Body of pancreas (tissue), 4 donors: ENCODE measurements at places on chromosomes 1 and 21.

- DNase-seq, result no peak
Observed at GRCh38 chr1:205217418-205217817, 5.9 kb upstream of the DSTYK start.

GRCh38 chr1:91701472-91701869, 184.5 kb downstream of the TGFBR3 start:
- no peak for DNase-seq

DNA sequence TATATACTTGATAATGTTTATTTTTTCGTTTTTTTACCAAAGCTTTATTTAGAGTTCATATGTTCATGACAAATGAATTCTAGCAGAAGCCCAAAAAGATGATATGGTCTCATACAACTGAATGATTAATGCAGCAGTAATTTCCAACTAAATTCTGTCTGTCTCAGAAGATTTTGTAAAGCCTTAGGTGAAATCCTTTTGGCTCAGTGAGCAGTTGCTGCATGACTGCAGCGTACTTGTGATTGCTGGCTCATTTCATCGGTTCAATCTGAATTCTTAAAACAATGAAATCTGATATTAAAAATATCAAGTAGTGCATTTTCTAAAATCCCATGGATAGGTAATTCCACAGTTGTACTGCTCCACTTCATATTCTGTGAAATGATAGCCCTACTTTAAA, 73.2 kb downstream of the AK5 start:
- DNase-seq, result no peak

DNA sequence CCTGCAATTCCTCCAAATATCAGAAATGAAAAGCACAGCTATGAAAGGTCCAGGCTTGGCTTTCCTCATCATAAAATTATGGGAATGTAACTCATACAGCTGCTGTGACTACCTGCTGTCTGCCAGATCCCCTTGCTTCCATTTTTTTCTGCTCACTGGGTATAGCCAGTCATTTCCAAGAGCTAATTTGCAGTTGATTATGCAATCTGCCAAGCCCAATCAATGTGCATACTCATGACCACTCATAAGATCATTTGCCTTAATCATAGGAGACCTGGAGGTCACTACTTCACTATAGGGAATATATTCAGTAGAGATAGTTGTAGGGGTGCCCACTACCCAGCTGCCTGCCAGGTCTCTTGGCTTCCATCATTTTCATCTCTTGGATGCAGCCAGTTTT, 417.7 kb upstream of the ZRANB2 start:
- no peak for DNase-seq

DNA sequence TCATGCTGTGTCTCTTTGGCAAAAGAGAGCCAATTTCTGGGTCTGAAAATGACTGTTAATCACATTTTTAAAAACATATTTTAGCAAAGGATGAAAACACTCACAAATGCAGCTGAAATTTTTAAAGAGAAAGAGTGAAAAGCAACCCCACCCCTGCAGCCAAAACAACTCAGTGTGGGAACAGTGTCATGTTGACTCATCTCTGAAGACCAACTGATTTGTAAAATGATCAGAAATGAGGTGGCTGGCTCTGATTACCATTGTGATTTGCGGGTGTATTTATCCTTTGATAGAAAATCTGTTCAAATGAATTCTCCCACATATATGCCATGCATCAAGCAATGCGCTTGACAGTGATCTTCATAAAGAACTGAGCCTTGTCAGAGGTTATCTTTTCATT, 287.0 kb upstream of the ESRRG start:
- DNase-seq, result no peak

DNA sequence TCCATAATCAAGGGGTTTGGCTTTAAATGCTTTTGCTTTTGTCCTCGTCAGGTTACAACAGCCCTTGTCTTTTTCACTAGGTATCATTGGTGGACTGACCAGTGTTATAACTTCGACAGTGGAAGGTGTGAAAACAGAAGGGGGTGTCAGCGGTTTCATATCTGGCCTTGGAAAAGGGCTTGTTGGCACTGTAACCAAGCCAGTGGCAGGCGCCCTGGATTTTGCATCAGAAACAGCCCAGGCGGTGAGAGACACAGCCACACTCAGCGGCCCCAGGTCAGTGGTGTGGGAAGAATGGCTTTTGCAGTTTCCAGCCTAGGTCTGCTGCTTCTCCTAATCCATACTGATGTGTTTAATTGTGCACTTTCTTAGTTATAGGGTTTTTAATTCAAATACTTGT, 157.9 kb downstream of the DHRS3 start:
- DNase-seq, result peak; percentile 84

GRCh38 chr21:40752125-40752524, 94.8 kb downstream of the DSCAM start:
- no peak for DNase-seq

DNA sequence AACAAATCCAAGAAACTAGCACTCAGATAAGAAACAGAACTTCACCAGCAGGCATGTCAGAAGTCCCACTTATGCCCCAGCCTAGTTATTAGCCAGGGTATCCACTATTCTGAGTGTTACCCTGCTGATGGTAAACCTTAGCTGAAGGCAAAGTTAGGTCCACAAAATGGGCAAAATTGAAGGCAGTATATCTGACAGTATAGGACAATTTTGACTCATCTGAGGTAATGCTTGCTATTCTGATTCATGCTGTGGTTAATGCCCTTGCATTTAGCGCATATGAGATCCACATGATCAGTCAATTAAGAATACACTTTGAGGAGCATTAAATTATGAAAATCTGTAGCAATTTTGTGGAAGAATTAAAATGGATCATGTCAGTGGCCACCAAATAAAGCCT, 15.1 kb downstream of the IFI44 start:
- DNase-seq, result no peak

DNA sequence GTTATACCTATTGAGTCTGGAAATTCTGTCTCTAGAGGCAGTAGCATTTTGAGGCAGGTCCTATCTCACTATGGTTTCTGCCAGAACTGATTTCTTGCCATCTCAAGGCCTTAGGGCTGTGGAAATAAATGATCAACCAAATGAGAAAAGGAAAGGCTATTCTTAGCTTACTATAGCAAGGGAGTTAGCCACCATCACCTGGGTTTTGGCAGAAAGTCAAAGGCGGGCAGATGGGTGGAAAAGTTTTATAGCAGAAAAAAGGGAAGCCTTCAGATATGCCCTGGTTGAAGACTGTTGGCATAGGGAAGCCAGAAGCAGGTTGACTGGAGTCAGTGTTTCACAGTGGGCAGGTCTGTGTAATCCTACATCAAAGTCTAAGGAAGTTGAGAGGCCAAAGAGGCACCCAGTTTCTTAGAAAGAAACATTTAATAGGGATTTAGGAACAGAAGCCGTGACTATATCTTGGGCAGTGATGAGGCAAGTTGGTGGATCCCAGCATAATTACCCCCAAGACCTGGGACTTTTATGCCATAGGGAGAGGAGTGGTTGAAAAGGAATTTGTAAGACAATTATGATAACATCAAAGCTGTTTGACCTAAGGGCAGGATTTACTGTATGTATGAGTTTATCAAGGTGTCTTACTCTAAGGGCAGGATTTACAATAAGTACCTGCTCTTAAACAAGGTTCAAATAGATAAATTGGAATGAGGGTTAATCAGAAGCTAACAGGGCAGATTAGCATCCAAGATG, 29.7 kb downstream of the CTH start:
- DNase-seq, result peak; percentile 71

DNA sequence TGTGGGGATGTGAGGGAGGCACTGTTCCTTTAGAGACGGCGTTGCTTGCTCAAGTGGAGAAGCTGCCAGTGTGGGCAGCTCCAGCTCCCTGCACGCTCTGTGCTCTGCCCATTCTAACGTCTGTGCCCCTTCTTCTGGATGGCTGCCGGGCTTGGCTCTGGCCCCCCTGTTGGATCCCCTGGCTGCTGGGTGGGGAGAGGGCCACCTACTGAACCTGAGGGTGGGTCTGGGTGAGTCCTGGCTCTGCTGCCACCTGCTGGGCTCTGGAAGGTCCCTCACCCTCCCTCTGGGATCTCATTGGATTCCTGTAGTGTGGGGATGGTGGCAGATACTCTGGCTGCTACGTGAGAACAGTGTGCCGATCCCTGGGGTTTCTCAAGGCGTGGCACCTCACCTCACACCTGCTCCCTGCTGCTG, 5.0 kb downstream of the PFKL start:
- DNase-seq, result peak; percentile 49

DNA sequence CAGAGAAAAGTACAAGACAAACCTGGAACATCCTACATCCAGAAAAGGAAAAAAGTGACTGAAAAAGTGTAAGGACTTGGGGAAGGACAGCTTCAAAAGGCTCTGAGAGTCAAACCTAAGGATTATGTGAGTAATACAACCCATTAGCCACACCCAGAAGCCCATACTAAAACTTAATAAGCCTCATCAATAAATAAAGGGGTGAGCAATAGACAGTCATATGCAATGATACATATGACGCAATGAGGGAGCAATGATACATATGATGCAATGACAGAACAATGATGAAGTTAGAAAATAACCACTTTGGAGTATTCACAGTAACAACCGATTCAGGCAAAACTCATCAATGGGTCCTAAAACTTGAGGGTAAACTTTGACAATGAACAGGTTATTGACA, 50.1 kb downstream of the BRWD1 start:
- DNase-seq, result no peak

DNA sequence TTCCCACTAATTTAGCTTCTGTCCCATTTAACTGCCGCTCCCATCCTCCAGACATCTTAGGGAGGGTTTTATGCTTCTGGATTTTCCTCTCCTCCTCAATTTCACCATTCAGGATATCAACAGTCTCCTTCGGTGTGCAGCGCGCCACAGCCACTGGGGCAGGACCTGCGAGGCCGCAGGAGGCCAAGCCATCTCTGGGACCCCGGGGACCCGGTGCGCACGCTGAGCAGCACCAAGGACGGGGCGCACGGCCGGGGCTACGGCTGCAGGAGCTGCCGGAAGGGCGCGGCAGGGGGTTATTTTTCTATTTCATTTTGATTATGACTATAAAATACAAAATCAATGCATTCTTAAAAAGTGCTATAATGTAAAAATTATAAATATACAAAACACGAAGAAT, 1238.4 kb upstream of the NCAM2 start:
- DNase-seq, result no peak

DNA sequence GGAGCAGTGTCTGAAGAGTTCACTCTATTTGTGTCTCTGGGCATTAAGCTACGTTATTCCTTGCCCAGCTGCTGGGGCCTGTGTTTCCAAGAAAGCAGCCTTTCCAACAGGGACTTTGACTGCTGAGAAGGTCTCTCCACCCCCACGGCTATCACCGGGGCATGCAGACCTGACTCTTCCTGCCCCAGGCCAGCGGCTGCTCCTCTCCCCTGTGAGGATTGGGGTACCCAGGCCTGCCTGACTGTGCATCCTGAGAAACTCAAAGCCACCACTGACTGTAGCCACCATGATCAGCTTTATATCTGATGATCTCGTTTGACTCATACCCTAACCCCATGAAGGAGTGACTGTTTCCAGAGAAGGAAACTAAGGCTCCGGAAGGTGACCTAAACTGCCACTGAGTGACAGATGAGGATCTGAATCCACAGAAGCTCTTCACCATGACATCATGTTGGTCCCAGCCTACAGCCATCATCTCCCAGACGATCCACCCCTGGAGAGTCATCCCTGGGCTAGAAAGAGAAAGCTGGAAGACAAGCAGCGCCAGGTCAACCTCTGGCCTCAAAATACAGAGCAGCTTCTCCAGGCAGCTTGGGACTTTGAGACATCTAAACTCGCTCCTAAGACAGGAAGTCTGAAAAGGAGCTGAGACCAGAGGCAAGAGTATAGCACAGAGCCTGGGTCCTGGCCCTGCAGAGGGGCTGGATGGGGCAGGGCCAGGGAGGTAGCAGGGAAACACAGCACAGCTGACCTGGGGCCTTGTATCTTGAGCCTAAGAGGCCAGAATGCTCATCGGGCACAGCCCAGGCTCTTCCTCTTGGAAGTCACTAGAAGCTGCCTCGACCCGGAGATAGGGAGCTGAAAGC, 244.0 kb upstream of the VAMP3 start:
- no peak for DNase-seq

DNA sequence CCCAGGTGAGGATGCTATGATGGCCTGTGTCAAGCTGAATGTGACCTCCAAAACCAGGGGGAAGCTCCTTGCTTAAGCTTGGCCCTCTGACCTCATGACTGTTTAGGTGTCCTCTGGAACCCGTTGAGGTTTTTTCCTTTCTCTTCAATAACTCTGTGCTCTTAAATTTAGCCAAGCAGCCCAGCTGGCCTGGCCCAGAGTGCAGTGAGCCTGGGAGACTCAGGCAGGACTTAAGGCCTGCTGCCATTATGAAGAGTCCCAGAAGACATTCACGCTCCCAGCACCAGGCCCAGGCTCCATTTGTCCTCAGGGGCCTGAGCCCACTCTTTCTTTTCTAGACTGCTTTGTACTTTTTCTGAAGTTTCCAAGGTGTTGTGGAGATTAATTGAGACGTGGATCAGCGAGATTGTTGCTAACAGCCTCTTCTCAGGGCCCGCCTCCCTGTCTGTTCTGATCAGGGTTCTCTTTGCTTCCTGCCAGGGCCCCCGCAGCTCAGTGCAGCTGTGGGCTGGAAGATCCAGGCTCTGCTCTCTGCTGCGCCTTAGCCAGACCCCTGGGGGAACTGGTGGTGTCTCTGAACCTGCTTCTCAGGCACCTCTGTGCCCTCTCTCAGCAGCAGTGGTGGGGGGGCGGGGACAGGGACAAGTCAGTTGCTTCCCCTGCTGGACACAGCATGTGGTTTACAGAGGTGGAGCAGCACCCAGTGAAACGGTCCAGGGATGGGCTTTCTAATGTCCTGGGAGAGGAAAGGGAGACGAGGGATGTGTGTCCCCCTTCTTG, 124.2 kb downstream of the GRIK3 start:
- DNase-seq, result no peak

GRCh38 chr1:32886004-32886827, at the start of gene HPCA:
HPCA (plus strand) TSS chr1:32886491; CDS start chr1:32888899, 2,408 bp downstream.
- peak; percentile 64 for DNase-seq

DNA sequence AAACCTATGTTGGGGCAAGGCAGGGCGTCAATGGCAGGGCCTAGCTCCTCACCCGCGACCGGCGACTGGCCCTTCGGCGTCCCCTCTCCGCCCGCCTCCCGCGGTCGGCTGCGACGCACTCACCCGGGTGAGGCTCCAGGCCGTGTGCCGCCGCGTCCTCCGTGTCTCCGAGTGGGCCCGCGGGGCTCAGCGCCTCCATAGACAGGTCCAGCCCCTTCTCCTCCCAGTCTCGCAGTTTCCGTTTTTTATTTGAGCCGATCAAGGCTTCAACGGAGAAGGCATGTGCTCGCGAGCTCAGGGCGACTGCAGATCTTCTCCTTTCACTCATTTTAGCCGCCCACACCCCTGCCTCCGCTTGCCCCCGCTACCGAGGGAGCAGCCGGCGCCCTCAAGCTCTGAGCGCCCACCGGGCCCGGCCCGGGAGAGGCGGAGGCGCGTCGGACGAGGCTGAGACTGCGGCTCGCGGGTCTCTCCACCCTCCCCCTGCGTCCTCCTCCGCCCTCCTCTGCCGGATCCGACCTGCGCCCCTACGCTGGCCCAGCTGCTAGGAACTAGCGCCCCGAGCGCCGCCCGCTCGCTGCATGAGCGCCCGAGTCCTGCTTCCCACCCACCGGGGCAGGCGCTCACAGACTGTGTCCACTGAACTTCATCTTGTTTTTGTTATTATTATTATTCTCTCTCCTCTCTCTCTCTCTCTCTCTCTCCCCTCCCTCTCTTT, 516 bp downstream of the TBX15 start:
- DNase-seq, result no peak

GRCh38 chr1:156126043-156126629, 11.6 kb downstream of the LMNA start:
- peak; percentile 74 for DNase-seq

- DNase-seq, result no peak
Observed at GRCh38 chr21:25097648-25098047, 509.6 kb downstream of the MRPL39 start.

- DNase-seq, result no peak
Observed at GRCh38 chr1:228465571-228466146, 21.5 kb upstream of the RNF187 start.
